Posterior vena cava (tissue), 2 donors: ENCODE measurements at places on chromosomes 6 and 20. TPM values are rescaled to one million over a fixed set of nuclear protein-coding genes. Genes with fewer than 3 reads are reported as not detected.

DNA sequence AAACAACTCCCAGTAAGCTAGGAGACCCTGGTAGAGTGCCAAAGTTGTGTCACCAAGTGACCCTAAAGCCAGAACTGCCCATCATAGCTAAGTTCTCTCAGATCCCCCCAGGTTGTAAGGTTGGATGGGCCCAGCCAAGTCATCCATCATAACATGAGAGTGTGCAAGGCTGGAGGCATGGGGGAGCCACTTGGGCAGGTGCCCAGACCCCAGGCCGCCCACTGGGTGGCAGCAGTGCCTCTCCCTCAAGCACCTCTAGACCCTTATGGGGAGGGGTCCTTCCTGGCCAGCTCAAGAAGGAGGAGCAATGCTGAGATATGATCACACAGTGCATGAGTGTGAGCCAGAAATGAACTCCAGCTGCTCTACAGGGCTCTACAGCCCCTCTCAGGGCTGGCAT is 154.5 kb downstream of the MYLK4 start:
- no peak for DNase-seq

- no peak for DNase-seq
Observed at GRCh38 chr6:144896289-144896688, 611.2 kb downstream of the UTRN start.

DNA sequence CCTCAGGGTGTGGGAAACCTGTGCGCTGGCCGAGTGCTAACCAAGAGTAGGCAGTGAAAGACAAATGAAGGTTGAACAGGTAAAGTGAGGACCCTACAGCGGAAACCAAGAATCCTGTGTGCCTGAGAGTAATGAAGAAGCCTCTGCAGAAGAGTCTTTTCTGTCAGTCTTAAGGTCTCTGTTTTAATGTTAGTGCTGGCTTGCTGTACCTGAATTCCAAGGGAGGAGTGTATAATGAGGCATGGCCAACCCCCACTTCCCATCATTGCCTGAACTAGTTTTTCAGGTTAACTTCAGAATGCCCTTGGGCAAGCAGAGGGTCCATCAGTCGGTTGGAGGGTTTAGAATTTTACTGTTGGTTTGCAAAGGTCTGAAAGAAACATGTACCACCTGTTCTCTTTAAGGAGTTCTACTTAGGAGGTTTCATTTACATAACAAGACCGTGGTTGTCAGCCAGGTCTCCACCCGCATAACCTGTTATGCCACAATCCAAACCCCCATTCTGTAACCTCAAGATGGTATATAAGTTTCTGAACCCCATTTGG is 589 bp upstream of the PDCD2 start:
- DNase-seq = no peak

DNA sequence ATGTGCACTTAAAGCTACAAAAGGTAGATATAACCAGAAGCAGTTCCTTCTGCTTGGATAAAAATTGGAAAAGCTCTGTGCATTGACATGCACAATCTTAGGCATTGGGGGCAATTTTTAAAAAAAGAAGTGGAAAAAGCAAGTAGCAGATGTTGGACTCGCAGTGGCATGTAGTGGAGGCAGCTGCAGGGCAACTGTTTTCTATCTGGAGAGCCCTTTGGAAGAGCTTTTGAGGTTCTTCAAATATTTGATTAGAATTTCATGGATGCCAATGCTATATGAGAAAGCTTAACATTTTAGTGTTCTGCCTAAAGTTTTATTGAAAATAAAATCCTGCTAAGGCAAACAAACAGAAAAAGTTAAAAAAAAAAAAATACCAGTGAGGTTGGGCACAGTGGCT is 388.3 kb upstream of the RNF217 start:
- DNase-seq = no peak

DNA sequence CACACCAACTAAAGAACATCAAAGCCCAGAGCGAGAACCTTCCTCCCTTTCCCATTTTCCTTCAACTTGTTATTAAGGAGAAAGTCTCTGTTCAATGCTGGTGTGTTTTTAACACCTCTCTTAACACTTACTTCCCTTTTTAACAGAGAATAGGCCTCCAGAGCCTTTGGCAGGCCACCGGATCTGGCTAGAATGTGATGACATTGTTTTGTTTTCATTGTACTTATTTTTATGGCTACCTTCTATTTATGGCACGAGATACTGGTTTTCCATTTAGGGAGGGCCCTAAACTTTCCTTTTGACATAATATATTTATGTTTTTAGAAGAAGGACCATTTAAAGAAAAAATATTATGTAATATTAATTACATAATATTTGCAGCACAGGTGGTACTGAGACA is 21.6 kb downstream of the TCF15 start:
- peak; percentile 47 for DNase-seq

DNA sequence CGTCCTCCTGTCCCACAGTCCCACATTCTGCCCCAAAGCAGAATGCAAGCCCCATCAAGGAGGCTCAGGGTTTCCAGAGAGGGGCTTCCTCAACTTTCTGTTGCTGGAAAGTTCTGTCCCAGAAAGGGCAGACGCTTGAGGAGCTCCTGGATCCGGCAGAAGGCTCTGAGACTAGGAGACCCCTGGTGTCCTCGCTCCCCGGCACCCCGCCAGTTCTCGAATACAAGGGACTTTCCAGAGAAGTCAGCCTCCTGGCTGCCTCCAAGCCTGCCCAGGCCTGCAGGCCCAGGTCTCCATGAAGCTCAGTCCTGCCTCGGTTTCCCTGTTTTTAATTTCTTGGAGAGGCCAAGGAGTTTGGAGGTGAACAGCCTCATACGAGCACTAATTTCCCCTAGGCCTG is 150.4 kb downstream of the CEBPB start:
- peak; percentile 73 for DNase-seq

DNA sequence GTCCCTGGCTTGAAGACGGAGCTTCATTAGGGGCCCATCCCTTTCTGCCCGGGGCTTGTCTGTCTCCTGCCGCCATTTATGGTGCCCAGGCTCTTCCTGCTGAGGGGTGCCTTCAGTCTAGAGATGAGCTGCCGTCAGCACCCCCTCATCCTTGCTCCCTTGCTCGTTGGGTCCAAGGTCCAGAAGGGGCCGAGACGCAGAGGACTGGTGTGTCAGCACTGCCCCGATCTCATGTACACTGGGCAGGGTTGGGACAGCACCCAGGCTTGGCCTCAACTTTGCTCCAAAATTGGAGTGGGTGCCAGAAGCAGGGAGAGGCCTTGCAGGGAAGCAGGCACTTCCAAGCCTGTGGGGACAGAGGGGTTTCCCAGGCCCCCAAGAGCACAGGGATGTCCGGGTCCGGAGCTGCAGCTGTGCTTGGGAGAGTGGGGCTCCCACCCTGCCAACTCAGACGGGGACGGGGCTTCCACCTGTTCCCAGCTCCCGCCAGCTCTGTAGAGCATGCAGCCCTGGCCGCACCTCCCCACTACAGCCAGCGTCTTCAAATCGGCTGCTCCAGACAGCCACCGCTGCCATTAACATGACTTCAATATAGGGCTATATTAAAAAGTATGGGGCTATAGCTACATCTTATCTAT is 488.8 kb downstream of the TENT5A start:
- DNase-seq = no peak

DNA sequence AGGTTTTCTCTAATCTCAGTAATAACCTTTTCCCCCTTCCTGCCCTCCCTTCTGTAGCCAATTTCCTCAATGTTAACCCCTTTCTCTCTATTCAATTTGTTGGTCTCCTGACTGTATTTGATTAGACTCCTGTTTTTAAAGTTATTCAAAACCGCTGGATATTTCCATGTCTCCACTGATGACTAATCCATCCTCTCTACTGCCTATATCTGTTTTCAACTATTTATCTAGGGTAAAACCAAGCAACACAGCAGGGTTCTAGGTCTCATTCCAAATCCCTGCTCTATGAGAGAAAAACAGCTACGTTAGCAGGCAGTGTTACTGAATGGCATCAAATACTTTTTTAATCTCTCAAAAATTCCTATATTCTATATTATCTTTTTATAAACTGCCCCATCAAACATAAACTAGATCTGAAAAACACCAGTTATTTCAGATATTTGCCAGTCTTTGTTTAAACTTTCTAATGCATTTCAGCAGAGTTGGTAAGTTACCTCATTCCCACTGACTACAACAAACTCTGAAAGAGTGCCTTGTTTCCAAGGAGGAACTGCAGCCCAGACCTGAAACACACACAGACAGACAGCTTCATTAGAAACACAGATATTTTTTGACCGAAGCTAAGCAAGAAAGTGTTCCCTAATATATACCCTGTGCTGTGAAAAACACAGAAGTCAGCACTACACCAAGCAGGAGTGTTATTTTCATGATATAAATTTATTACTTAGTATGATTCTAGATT is 8.2 kb downstream of the RTN4IP1 start:
- DNase-seq = no peak

DNA sequence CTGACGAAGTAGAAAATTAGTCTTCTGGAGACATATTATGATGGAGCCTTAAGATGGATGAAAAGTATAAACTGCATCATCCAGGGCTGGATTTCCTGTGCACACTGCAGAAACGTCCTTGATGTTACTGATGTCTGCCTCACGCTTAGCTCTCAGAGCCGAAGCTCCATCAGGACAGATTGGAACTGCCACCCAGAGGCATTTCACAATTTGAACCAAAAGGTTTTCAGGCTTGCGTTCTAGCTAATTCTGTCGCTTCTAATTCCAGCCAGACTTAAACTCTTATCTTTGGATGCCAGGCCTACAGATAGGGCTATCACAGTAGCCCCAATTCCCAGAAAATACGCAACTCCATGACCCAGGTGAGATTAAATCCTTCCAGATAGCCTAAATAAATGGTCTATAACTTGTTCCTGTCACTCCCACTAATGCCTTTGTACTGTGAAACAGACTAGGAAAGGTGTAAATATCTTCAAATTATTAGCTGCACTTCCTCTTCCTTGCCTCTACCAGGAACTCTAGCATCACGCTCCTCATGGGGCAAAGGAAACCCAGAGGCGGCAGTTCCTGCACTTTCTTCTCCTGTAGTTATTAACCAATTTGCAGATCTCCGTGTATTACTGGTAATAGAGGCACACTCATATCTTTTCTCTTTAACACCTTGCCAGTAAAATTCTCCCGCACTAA is 634.6 kb downstream of the PRKN start:
- DNase-seq = no peak

- DNase-seq = no peak
Observed at GRCh38 chr20:40966516-40967185, 62.0 kb upstream of the TOP1 start.

GRCh38 chr6:52286798-52287432 is 2.4 kb upstream of the MCM3 start:
- no peak for DNase-seq

ID4 gene
- total RNA-seq = 74.9 TPM

DNA sequence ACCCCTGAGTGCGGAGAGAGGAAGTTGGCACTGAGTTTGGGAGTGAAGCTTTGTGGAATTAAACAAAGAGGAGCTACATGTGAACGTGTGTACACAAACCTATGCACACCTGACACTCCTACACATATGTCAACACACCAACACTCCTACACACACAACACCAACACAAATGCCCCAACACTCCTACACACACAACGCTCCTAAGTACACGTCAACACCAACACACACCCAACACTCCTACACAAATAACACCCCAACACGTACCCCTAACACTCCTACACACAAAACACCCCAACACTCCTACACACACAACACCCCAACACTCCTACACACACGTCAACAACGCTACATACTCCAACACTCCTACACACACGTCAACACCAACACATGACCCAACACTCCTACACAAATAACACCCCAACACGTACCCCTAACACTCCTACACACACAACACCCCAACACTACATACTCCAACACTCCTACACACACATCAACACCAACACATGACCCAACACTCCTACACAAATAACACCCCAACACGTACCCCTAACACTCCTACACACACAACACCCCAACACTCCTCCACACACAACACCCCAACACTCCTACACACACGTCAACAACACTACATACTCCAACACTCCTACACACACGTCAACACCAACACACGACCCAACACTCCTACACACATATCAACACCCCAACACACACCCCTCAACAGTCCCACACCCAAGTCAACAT is 40.1 kb upstream of the ZBP1 start:
- DNase-seq = no peak

GRCh38 chr20:8860011-8860495 is 208.8 kb upstream of the PLCB4 start:
- DNase-seq = no peak

DNA sequence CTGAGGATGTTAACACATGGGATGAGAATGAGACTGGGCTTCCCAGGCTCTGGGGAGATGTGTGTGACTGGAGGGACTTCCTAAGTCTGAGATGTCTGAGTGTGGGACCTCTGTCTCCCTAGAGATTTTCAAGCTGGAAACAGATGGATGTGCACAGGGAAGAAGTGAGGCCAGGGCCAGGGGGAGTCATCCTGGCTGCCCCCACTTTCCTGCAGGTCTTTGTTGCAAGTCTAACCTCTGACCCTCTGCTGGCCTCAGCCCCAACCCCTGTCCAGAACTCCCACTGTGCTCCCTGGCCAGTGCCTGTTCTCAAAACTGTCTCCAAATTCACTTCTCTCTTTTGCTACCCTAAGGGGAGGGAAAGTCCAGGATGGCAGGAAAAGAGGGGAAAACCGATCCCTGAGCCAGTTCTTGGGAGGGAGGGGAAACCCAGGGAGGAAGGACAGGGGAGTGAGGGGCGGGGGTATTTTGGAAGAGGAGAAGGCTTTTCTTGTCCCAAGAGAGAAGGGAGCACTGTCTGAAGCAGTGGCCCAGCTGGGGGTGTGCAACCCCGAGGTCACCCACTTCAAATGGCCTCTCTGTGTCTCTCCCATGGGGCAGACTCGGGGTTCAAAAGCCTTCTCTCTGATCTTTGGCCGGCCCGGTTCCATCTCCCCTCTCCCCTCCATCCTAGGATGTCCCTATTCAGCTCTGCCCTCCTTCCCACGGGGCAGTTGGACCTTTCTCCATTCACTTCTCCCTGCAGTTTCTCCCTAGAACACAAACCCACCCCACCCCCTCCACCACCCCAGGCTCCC is 3.1 kb downstream of the PPP1R18 start:
- no peak for DNase-seq

LCA5 gene
- 7.1 TPM for total RNA-seq

HLA-DPA1 gene
- total RNA-seq = 44.4 TPM

GGTLC1 gene
- not detected for total RNA-seq

- DNase-seq = no peak
Observed at GRCh38 chr6:42963855-42964605, 3.5 kb downstream of the GNMT start.

DNA sequence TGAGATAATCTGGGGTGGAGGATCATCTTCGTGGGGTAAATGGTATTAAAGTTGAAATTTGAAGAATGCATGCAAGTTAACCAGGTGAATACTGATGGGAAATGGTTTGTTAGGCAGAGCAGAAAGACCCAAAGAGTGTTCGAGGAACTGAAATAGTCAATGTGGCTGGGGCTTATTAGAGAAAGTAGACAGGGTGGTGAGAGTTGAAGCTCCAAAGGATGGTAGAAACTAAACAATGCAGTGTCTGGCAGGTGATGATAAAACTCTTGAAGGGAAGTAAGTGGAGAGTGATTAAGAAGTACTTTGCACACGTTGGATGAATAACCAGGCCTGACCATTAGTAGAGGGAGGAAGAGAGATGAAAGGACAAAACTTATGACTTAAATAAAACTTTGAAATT is 39.8 kb upstream of the CENPW start:
- DNase-seq = no peak
